Inflammatory macrophage (primary cell): ENCODE measurements at places on chromosomes 3 and 15.
A peak's percentile ranks its signal among the peaks of the same experiment; 100 is the strongest.

GRCh38 chr3:20852712-20853111 lies 666.7 kb upstream of the SGO1 start:
- no peak for DNase-seq

DNA sequence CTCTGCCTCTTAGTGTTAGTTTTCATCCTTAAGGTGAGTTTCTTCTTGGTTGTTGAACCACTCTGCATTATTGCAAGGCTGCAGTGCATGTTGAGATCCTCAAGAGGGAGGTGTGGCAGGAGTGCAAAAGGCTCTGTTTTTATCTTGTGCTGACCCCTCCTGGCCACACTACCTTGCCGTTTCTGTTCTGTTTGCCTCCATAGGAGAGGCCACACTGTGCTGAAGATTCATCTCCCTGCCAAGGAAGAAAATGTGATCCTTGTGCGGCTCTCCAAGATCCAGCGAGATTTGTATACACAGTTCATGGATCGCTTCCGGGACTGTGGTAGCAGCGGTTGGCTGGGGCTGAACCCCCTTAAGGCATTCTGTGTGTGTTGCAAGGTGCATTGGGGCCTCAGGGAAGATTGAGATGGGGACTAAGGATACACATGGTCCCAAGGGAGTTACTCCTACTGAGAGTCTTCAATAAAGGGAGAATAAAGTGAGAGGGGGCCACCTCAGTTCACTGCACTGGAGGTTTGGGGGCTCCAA lies 33.0 kb upstream of the TEX264 start:
- DNase-seq: peak; percentile 69

GRCh38 chr3:43327582-43327979 lies 41.2 kb downstream of the SNRK start:
- DNase-seq: peak; percentile 59

GRCh38 chr3:103169289-103169688 lies 734.5 kb downstream of the ZPLD1 start:
- no peak for DNase-seq

- no peak for DNase-seq
These were observed 36.7 kb upstream of the IL20RB start for GRCh38 chr3:136920904-136921611.

DNA sequence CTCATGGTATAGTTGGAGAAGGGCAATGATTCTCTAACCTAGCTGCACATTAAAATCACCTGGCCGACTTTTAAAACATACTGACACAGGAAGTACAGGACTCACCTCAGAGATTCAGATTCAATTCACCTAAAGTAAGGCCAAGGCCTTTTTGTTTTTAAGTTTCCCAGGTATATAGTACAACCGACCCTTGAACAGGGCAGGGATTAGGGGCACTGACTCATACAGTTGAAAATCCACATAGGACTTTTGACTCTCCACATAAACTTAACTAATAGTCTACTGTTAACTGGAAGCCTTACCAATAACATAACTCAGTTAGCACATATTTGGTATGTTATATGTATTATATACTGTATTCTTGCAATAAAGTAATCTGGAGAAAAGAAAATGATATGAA lies 129.5 kb upstream of the ABI3BP start:
- no peak for DNase-seq

DNA sequence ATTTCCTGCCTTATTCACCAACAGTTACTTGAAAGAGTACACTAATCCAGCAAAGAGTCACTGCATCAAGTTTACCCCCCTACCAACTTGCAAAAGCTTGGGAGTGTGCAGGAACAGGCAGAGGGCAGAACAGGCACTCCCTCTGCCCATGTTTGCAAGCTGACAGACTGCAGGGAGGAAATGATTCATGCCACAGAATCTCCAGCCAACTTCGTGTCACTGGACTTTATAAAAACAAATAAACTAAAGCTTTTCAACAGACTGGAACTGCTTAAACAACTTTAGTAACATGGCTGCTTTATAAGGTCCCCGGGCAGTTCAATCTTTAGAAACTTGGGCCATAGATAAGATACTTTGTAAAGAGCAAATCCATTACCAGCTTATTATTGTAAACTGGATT lies 129.5 kb downstream of the THRB start:
- DNase-seq: no peak

DNA sequence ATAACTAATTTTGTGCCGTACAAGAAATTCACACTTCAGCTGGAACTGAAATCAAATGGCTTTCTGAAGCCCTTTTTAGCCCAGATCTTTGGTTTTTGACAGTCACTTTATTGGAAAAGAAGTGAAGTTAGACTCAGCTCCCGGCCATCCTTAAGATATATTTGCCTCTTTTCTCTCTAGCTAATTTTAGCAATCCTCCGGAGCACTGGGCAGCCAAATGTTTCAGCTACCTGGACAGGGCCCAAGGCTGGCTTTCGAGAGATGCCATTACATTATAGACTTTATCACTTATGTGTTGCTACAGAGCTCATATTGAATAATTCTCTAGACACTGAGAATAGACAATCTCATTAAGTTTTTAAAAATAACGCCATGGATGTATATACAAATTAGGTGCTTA lies 28.5 kb upstream of the RPL39L start:
- no peak for DNase-seq

- no peak for DNase-seq
These were observed 124.4 kb upstream of the PHLDB2 start for GRCh38 chr3:111734652-111735051.

DNA sequence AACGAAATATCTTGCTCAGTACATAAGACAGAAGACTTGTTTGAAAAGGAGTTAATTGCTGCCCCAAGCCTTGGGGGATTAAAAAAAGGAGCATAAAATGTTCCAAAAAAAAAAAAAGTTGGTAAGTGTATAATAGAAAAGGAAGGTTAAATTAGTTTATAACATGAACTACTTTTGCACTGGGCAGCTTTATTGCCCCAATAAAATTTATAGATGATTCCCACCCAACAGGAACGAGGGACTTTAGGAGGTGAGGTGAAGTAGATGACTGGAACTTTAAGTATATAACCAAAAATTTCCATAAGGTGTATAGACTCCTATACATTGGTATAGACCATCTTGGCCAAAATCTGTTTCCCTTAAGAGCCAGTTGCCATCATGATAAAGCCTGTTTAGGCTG lies 14.8 kb downstream of the PPP2R3A start:
- DNase-seq: no peak

GRCh38 chr3:139653582-139653981 lies 24.2 kb downstream of the NMNAT3 start:
- no peak for DNase-seq

GRCh38 chr15:26901041-26901440 lies 34.2 kb downstream of the GABRA5 start:
- DNase-seq: no peak

DNA sequence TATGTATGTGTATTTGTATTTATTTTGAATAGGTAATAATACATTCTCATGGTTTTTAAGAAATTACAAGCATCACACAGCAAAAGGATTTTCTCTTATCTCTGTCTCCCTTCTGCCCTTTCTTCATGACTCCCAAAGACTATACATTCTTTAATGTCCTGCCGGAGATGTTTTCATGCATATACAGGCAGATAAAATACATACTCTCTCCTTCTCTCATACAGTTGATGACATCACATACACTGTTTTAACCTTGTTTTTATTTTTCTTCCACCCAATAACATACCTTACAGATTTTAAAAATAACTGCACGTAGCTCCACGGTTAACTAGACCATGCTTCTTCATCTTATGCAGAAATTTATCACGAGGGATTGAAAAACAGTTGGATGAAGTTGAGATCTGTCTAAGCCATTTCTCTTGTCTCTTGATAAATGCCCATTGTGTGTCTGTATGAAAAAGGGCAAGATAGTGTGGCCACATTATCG lies 249.8 kb downstream of the EDEM1 start:
- DNase-seq: no peak

GRCh38 chr15:57726411-57726810 lies 19.9 kb downstream of the POLR2M start:
- no peak for DNase-seq

DNA sequence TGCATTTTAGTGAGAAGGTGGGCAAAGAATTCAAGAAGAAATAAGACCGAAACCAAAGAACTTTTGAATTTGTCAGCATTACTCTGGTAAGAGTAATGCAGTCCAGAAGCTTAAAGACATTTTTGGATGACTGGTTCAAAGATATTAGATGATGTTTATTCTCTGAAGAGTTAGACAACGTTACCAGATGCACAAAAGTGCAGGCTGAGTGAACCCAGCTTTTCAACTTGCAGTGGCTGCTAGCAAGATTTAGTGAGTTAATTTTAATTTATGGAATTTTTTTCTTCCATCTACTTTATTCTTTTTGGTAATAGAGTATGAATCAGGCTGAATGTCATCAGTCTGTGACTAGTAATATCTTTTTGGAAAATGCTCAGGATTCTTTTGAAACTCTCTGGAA lies 267.3 kb upstream of the AZI2 start:
- DNase-seq: no peak

- DNase-seq: no peak
These were observed 98.8 kb upstream of the HACD2 start for GRCh38 chr3:123683505-123684154.

GRCh38 chr15:66718220-66718988 lies 16.4 kb downstream of the SMAD6 start:
- no peak for DNase-seq

DNA sequence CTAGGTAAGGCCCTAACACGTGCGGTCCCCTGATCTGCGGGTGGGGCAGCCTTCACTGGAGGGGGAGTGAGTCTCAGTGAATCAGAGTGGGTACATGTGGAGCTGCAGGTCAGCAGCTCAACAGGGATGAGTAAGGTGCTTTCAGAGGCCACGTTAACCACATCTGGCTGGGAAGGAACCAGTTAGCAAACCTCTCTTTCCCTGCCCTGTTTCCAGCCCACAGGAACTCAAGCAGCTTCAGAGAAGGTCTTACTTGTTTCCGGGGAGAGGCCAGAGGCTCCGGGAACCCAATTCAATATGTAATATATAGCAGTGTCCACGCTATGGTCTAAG lies 175.3 kb downstream of the XXYLT1 start:
- DNase-seq: no peak

DNA sequence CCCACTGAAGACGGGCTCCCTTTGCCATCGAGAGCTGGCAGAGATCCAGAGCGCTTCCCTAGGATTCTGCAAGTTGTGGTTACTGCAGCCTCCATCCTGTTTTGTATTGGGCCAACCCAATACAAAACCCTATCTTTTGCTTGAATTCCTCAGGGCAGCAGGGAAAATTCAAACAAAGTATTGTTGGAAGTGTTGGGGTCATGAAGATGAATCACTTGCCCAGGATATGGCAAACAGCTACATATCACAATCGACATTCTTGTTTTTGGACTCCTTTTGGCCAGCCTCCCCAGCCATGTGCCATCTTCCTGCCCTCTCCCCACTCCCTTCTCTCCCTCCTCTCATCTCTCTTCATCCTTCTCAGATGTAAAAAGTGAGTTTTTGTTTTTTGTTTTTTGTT lies 100.0 kb upstream of the TRIM42 start:
- no peak for DNase-seq

DNA sequence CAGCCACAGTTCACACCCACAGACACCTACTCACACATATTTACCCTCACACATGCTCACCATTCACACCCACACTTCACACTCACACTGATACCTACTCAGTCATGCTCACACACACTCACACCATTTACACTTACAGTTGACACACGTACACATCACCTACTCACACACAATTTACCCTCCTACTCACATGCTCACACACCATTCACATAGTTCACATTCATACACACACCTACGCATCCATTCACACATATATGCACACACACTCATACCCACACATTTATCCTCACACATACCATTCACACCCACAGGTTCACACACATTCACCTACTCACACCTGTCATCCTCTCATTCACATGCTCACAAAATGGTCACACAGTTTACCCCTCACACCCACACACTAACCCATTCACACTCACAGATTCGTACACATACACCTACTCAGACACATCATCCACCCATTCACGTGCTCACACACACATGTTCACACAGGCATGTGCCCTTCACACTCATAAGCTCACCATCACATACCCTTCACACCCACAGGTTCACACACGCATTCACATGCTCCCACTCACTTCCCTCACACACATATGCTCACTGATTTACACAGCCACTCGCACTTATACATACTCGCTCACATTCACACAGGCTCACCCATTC lies 42.3 kb downstream of the HMCES start:
- no peak for DNase-seq

DNA sequence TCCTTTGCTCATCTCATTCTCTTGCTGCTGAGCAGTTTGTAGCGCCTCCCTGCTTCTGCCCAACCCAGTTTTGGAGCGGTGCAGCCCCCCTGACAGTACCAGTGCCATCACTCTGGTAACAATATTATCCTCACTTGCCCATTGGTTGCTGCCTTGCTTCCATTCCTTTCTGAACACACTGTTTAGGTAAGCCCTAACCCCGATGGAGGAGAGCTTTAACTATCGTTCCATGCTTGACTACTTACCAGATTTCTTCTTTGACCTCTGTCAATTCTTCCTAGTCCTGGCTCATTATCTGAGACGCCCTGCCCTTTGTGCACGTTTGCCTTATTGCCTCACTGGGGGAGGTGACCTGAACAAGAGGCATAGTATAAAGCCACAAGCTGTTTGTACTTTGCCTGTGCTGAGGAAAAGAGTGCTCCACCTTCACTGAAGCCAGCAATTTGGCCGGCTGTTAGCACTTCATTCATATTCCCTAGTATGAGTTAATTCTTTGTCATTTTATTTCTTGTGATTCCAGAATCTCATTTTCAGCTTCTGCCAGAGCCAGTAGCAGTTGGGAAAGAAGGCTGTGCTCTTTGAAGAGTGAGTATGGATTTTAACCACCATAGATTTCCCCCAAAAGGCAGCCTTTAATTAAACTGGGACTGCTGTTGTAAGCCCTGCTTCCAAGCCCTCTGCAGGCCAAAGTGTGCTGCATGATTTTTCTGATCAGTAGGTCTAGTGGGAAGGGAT lies 11.9 kb downstream of the ABHD6 start:
- DNase-seq: no peak

- no peak for DNase-seq
These were observed 465.3 kb upstream of the AGTR1 start for GRCh38 chr3:148232389-148232788.

- no peak for DNase-seq
These were observed 6.5 kb downstream of the GCSAM start for GRCh38 chr3:112126511-112126911.

DNA sequence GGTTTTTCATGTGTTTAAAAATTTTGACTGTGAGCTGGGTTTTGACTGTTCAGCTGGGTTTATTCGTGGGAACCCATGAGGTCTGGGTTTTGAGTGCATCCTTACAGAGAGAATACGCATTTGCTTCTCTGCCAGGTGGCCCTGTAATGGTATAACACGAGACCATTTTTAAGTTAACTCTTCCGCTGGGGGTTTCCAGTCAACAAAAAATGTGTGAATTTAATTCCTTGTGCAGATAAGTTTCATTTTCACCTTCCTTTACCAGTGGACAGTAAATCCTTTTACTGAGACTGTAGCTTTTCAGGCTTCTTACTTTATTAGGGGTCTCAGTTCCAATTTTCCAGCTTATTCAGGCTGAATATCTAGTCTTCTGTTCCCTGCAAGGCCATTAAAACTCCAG lies 149.6 kb downstream of the OPA1 start:
- DNase-seq: no peak
